ENCODE measurements at places on chromosomes 3 and 15.
A peak's percentile ranks its signal among the peaks of the same experiment; 100 is the strongest.

- no peak for DNase-seq
Measured at GRCh38 chr3:79038057-79038456, 729.7 kb downstream of the ROBO1 start.

- no peak for DNase-seq
Measured at GRCh38 chr15:99486371-99487336, 79.1 kb upstream of the MEF2A start.

GRCh38 chr15:45114076-45114750 lies at the start of the genes DUOX2 and DUOXA2:
DUOX2 (minus strand) TSS chr15:45114172; CDS start chr15:45113411, 761 bp downstream.
DUOXA2 (plus strand) TSS chr15:45114326; CDS start chr15:45114606, 280 bp downstream.
- DNase-seq = no peak

GRCh38 chr3:5192571-5193365 lies 5.3 kb downstream of the EDEM1 start:
- no peak for DNase-seq

DNA sequence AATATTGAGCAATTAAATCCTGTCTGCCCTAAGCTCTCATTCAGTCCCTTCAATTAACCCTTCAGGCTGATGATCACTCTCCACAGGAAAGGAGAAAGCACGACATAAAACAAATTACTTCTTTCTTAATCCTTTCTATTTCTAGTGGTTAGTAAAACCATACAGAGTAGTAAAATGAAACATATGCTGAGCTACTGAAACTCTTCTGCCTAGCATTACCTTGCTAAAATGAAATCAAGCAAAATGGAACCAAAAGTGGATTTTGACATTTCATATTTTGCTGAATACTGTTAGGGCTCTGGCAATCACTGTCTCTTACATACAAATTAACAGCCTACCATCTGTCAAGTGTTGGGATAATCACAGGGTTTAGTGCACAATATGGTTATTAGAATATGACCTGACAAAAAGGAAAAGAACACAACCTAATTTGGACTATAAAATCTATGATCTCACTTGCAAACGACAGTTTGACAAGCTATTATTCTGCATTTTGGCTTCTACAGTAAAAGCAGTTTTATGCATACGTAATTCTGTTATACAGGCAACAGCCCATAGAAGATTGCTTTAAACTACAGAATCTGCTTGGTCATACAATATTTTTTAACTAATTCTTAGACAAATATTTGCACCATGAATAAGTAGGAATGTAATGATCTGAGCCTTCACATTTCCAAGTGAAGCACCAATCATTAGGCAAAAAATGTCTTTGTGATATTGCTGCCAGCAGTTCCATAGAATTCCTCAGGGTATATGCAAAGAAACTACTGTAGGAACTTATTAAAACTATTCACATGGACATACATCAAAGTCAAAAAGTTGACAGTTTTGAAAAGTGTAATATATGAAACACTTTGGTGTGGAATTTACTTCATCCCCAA lies 105.0 kb downstream of the FHIT start:
- DNase-seq = no peak

DNA sequence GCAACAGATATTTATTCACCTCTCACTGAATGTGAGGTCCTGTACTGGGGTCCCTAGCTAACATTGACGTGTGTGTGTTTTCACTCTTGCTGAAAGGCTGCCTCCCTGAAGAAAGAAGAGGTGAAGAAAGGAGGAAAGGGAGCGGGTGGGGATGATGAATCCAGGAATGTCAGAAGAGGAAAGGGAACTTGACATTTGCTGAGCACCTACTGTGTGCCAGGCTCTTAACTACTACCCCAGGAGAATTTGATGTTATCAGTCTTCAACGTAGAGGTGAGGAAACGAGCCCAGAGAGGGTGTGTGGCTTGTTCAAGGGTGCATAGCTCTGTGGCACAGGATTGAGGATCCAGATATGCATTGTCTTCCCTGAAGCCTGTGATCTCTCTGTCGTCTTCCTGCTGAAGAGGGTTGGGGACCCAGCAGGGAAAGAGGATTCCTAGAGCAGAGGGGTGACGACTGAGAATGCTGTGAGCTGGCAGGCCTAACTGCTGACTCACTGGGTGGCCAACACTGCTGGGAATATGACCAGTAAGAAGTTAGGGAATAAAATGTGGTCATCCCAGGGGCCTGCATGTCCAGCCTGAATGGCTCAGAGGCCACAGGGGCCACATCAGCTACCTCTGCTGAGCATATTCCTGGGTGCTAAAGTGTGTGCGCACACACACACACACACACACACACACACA lies 6.6 kb upstream of the ATP2B2 start:
- DNase-seq = no peak

- DNase-seq = no peak
Measured at GRCh38 chr3:123113889-123114450, 47.1 kb downstream of the PDIA5 start.

DNA sequence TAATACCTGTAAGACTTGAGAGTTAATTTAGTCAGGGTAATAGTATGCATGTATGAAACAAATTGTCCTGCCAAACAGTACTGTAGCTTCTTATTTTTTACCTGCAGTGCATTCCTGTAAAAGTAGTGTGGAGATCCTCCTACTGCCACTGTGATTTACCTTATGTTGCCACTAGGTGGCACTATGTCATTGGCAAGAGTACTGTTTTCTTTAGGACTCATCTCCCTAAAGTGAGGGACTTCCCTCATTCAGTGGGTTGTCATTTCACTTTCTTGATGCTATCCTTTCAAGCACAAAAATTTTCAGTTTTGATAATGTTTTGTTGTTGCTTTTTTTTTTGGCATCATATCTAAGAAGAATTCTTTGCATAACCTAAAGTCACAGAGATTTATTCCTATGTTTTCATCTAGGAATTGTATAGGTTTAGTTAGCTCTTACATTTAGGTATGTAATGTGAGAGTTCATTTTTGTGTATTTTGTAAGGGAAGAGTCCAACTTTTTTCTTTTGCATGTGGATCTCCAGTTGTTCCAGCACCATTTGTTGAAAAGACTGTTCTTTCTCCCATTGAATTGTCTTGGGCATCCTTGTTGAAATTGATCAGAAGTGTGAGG lies 105.7 kb downstream of the AKAP13 start:
- no peak for DNase-seq

DNA sequence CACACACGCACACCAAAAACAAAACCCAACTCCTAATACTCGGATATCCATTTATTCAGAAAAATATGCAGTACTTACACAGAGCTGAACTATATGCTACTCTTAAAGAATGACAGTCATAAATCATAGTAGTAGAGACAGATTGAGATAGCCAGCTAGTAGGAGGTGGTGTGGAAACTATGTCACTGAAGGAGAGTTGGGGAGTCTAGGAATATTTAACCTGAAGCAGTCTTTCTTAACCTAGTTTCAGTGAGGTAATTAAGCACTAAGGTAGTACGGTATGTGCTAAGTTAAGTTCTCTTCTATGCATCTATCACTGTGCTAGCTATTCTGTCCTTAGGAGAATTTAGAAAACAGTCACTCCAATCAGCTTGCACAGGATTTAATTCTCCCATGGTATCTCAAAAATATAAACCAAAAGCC lies 54.2 kb downstream of the ANKRD28 start:
- DNase-seq = no peak

GRCh38 chr15:86036243-86036642 lies 43.4 kb upstream of the AGBL1 start:
- DNase-seq = no peak

GRCh38 chr3:66138336-66139313 lies 82.2 kb upstream of the SLC25A26 start:
- no peak for DNase-seq

DNA sequence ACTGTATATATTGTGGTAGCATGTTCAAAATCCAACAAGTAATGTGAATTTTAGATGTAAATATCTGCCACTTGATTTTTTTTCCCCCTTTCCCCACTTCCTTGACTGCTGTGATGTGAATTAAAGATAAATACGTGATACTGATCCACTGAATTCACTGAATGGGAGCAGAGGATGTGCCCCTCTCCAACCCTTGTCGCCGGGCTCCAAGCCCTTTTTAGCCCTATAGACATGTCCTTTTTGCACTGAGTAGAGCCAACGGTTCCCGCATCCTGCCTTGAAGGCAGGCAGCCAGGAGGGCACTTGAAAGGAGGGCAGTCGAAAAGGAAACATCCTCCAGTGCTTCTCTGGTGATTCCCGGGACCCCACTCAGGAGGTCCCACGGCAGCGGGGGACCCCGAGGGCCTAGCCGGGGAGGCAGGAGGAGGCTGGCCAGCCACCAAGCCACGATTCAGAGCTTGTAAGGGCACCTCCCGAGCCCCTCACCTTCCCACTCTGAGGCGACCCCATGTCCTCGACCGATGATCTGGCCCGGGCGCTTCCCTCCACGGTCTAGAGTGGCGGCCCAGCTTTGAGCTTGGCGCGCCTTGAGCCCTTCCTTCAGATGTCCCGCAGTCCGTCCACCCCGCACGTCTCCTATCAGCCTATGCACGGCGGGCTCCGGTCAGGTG lies 901 bp upstream of the MANF start:
- DNase-seq = peak; percentile 42

- no peak for DNase-seq
Measured at GRCh38 chr15:28107904-28108275, 8.8 kb upstream of the OCA2 start.

- DNase-seq = no peak
Measured at GRCh38 chr3:127366383-127366782, 78.5 kb upstream of the PRR20G start.

DNA sequence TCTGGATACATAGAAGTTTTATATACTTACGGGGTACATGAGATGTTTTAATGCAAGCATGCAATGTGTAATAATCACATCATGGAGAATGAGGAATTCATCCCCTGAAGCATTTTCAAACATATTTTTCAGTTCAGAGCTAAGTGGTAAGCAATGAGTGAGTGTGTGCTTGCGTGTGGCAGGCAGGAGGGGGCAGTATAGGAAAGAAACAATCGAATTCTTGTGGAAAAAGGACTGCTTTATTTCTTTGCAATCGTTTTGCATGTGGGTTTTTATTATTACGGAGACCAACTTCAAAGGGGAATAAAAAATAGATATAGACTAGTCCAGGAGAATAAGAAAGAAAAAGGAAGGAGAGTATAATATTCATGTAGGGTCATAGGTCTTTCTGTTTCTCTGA lies 271.6 kb downstream of the CHL1 start:
- no peak for DNase-seq

- DNase-seq = peak; percentile 51
Measured at GRCh38 chr3:40580494-40581091, 55.8 kb downstream of the ZNF621 start.

DNA sequence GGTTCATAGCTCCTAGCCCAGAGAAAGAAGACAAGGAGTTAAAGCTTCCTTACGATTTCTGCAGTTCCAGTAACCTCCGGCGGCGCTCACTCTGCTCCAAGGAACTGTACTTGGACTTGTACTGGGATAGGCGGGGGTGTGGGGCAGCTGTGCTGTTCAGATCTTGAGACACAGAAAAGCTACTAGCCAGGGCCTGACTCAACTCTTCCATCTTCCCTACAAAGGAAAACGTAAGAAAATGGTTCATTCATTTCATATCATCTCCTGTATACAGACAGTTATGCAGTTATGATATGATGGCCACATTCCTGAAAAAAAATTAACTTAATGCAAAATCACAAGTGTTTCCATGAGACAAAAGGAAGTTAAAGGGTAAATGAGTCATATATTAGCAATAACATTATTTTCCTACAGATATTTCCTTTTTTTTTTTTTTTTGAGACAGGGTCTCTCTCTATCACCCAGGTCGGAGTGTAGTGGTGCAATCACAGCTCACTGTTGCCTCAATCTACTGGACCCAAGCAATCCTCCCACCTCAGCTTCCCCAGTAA lies 4.6 kb downstream of the SNUPN start:
- DNase-seq = no peak

DNA sequence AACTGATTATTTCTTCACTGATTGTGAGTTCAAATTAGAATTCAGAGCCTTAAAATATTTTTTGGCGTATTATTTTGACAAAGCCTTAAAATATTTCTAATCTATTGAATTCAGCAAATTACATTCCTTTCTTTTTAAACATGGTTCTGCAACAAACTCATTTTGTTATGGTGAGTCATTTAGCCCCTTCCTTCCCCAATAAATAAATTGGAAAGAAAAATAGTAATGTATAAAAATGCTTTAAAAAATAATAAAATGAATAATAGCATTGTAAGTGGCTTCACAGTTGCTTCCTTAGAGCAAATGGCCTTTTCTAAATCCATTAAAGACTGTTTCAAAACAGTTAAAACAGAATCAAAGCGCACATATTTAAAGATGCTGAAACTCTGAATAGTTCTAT lies 12.1 kb downstream of the CSNK1G1 start:
- no peak for DNase-seq

DNA sequence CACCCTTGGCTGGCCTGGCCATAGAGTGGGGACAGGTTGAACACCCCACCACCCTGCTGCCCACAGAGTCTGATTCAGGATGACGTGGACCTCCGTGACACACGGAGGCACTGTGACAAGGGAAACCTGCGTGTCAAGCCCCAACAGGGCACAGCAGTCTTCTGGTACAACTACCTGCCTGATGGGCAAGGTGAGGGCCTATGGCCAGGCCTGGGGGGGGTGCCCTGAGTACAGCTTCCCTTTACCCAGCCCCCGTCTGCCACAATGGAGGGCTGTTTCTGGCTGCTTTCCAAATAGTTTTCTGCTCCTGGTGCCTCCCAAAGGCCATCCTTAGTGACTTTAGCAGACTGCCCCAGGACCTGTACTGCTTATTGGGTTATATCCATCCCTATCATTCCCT lies 1.2 kb upstream of the WDR6 start:
- DNase-seq = no peak

GRCh38 chr15:75358771-75359536 lies 9.5 kb downstream of the MAN2C1 start:
- no peak for DNase-seq

DNA sequence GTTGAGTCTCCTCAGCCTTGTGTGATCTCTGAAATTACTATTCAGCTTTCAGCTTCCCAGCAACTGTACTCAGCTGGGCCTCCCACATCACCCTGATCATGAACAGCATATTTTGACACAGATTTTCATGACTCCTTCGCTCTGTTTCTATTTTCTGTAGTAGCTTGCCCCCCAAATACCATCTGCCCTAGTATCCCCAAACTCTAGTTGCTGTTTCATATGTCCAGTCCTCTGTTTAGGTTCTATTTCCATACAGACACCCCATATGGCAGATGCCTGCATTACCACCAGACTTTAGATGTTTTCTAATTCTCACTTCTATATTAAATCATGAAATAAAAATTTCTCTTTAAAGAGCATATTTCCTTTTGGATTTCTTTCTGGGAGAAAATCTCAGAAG lies 217.2 kb upstream of the ARPP21 start:
- no peak for DNase-seq

GRCh38 chr3:435161-435560 lies 238.6 kb downstream of the CHL1 start:
- no peak for DNase-seq

- DNase-seq = no peak
Measured at GRCh38 chr3:50358355-50358910, 888 bp downstream of the TMEM115 start.
